ENCODE measurements at places on chromosomes 7 and 10.
A peak's percentile ranks its signal among the peaks of the same experiment; 100 is the strongest.

GRCh38 chr10:130498042-130498441 is 361.9 kb downstream of the GLRX3 start:
- DNase-seq: no peak

GRCh38 chr7:63113713-63114285 is 884.9 kb upstream of the ZNF722 start:
- no peak for DNase-seq

DNA sequence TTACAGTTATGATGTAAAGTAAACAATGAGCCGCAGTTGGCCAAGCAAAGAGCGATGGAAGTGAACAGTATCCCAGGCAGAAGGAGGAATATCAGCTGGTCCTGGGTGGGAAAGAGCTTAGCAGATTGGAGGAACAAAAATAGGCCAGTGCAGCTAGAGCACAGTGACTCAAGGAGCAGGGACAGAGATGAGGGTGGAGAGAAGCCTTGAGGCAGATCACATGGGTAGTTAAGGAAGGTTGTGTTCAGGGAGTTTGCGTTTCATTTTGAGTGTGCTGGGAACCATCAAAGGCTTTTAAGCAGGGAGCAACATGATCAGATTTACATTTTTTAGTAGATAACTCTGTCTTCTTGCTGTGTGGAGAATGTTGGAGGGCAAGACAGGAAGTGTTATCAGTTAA is 113.6 kb downstream of the OAT start:
- no peak for DNase-seq

DNA sequence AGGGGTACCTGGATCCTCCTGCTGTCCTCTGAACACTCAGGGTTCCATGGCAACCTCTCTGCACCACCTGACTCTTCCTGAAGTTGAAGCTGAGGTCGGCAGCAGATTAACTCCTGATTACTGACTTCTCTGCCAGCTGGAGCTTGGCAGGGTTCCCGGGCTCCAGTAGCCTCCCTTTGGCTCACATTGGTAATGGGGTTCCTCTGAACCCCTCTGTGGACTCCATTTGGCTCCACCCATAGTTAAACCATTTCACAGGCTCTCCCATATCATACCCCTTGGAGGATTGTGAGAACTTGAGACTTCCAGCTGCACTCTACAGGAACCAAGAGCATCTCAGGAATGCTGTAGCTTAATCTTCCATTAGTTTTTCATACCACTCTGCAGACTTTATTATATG is 292.5 kb downstream of the HDAC9 start:
- DNase-seq: no peak

- peak; percentile 30 for DNase-seq
These were observed 61.8 kb downstream of the RASGEF1A start for GRCh38 chr10:43204943-43205671.

DNA sequence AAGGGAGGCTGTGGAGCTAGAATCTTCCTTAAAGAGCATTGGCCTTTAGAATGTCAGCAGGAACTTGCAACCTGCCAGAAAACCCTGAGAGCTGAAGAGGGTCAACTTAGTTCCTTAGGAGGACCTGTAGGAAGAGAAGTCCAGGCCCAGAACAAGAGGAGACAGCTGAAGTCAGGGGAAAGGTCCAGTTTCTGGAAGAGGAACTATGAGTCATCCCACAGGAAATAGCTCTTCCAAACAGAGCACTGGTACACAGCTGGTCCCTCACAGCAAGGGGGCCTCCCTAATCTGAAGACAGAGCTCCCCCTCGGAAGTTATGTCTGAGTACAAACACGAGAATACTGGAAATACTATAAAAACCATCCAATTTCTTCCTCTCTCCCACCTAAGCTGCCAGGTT is 98.9 kb downstream of the HERPUD2 start:
- no peak for DNase-seq

DNA sequence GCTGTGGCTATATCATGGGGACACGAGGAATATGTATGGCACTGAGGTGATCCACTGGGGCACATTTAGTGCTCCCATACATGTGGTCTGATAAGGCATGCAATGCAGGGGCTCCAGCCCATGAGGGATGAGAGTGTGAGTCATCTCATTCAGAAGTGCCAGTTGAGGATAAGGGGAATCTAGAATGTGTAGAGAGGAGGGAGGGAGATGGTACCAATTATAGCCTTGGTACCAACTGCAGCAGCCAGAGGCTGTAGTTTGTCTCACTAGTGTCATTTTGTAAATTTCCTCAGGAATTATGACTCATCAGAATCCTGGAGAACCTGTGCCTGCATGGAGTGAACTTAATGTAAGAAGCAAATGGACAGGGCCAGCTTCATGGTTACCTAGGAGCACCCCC is 46.2 kb downstream of the LAMB4 start:
- DNase-seq: no peak

- no peak for DNase-seq
These were observed 54.0 kb downstream of the NEURL1 start for GRCh38 chr10:103547391-103547946.

- DNase-seq: no peak
These were observed 2.4 kb downstream of the HOXA3 start for GRCh38 chr7:27149842-27150567.

- no peak for DNase-seq
These were observed 86.1 kb downstream of the PDGFA start for GRCh38 chr7:433558-433957.

- no peak for DNase-seq
These were observed 27.0 kb downstream of the LMOD2 start for GRCh38 chr7:123682690-123683089.

DNA sequence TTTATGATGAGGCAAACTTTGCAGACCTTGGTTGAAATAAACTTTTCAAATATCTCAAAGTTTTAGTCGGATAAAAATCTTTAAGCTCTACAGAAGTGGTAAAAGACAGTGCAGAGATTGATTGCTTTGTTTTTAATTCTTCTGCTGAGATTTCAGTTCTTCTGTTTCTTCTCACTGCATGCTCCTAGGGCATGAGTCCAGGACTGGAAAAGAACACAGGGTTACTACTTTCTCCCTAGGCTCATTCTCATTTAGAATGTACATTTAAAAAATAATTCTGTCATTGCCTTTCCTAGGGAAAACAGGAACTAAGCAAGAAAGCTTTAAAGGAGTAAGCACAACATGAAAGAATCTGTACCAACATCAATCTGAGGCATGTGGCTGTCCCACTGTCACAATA is 256.7 kb upstream of the DGKB start:
- no peak for DNase-seq

DNA sequence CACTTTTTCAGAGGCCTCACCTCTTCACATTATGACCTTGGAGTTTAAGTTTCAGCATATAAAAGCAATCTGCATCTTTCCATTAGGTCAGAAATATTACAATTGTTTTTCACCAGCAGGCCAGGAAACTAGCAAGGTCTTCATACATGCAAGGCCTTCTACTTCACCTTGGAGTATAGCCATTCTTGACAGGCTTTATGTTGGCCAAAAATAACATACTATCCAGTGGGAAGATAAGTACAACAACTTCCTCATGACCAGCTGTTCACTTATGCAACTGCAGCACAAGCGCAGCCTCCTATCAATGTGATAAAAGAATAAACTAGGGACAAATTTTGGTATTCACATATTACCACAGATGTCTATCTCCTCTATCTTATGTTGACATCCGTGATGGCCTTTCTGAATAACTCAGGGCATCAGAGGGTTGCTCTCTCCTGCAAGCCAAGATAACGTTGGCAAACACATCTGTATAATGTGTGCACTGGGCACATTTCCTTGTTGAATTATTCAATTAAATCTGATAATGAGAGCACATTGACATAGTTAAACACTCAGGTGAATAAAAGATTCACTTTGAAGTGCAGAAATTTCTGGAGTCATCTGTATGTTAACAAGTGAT is 239.8 kb downstream of the FZD1 start:
- DNase-seq: no peak

DNA sequence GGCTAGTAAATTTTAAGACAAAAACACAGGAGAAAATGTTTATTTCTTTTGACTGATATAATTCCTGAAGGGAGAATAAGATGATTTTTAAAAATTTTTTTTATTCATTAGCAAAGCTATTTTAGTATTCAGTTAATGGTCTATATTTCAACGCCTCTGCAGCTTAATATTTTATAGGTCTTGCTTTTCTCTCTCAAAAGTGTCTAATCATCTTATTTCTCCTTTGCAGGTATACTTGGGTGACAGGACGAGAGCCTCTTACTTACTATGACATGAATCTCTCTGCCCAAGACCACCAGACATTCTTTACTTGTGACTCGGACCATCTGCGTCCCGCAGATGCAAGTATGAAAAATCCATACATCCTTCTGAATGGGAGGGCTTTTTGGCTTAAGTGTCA is 177.0 kb downstream of the ST7 start:
- no peak for DNase-seq

DNA sequence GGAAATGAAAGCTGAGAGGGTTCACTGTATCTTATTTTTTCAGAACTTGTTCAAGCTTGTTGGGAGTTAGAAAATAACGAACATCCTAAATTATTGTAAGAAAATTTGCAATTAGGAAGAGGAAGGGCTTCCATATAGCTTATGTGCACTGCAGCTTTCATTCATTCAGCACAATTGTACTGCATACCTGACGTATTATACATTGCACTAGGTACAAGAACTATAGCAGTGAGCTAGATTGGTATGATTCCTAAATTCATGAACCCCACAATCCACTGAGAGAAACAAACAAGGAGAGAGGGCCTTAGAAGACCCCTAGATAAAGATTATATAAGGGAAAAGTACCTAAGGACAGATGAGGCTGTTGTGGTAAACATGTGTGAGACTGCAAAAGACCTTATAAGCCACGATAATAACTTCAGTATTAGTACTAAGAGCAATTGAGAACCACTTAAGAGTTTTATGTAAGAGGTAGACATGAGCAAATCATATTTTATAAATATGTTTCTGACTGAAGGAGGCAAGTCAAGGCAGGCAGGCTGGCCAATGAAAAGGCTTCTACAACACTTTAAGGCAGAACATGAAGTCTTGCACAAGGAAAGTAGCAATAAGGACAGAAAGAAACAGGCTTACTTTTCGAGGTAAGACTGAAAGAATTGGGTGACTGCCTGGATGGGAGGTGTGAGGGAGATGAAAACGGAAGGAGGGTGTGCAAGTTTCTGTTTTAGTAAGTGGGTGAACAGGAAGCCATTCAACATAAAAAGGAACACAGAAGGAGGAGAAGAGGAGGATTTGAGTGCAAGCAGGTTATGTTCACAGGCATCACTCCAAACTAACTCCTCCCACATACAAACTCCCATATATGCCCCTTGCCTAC is 77.9 kb upstream of the LRRN3 start:
- DNase-seq: no peak

GRCh38 chr10:77507291-77507880 is 130.2 kb downstream of the KCNMA1 start:
- DNase-seq: no peak

GRCh38 chr10:128050936-128051335 is 75.3 kb downstream of the MKI67 start:
- no peak for DNase-seq

All from nucleus accumbens (tissue), 56 donors.